ENCODE measurements at places on chromosomes 11 and 22.
A peak's percentile ranks its signal among the peaks of the same experiment; 100 is the strongest.

- DNase-seq = no peak
Measured at GRCh38 chr22:30574997-30575671, 669 bp upstream of the GAL3ST1 start.

DNA sequence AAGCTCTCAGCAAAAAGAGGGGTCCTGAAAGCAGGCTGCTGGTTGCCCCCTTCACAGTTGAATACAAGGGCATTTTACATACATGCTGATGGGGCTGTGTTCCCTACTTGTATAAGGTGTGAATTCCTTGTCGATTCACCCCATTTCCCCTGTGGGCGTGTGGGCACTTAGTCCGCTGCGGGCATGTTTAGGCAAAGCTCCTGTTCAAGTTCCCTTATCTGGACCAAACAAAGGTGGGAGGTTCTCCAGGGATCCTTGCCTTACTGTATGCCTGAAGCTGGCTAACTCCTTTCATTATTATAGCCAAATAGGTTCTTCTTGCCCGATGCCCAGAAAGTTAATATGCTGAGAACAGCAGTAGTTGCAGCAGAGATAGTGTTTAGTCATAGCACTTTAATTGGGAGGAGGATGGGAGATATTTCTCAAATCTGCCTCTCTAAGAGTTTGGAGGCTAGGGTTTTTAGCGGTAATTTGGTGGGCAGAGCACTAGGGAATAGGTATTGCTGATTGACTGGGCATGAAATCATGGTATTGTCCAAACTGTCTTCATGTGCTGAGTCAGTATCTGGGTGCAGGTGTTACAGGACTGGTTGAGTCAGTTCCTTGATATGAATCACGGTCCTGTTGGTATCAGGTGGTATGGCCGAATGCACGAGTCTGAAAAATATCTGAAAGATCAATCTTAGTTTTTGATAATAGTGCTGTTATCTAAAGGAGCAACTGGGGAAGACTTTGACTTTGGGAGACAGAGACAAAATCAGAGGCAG is 32.7 kb downstream of the METTL15 start:
- no peak for DNase-seq

GRCh38 chr11:84407091-84407490 is 1120.9 kb upstream of the CCDC90B start:
- no peak for DNase-seq

- no peak for DNase-seq
Measured at GRCh38 chr11:63892228-63892627, 24.7 kb downstream of the RCOR2 start.

DNA sequence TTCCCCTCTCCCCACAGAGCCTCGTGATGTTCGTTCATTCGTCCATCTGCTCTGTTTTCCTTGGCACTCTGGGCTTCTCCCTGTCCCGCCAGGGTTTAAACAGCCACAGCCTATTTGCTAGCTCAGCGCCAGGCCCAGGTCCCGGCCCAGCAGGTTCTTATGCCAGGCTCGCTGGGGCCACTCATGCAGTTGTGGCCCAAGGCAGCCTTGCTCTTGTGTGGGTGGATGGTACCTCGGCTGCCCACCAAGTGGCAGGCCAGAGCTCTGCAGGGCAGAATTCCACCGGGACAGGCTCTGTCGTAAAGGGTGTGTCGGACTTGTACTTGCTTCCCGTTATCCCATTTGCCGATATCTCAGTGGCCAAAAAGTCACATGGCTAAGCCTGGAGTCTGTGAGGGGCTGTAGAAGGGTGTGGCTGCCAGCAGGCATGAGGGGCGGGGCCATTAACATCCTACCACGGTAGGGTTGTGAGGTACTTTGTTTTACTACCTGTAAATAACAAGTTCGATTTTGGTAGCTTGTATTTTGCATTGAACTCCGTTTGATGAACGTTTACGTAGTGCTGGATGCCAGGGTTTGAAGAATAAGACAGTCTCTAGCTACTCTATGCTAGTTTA is 7.9 kb downstream of the FAM118A start:
- peak; percentile 38 for DNase-seq

DNA sequence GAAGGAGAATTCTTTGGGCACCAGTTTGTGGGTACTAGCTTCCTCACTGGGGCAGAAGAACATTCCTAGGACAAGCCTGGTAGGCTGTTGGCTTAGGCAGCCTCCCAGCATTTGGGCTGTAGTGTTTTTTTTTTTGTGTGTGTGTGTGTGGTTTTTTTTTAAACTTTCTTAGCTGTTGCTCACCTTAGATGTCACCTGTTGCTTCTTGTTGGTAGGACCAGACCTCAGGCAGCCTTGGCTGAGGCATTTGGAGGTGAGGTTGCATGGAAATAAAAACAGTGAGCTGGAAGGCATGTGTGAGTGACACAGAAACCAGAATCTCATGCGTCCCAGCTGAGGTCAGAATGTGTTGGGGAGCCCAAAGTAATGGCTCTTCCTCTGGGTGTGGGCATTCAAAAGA is 21.3 kb downstream of the AMPD3 start:
- no peak for DNase-seq

GRCh38 chr11:13465909-13466371 is 2.9 kb upstream of the BTBD10 start:
- no peak for DNase-seq

GRCh38 chr11:97751405-97751804 is 1269.3 kb upstream of the CNTN5 start:
- DNase-seq = no peak

- DNase-seq = no peak
Measured at GRCh38 chr11:61267437-61267841, 26.5 kb downstream of the PGA5 start.

- DNase-seq = no peak
Measured at GRCh38 chr11:82557274-82557673, 176.4 kb downstream of the FAM181B start.

DNA sequence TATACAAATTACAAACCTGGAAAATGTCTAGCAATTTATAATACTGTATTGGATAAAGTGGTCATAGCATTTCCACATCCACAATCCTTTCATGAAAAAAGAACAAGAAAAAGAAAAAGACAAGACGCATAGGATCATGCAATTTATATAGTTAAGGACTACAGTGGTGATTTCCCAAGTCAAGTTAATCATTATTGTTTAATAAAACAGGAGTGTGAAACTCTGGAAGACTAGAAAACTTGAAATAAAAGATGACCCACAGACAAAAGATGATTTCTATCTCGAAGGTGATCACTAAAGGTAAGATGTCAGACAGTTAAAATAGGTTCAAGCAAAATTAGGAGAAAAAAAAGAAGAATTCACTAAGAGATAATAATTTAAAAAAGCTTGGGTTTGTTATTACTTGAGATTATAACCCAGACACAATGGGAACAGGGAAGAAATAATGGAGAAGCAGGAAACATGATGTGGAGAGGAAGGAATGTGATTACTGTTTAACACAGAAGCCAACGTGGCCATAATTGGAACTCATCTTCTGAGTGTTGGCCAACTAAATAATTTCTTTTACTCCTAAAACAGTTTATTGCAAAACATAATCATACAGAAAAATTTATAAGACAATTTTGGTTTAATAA is 441.2 kb upstream of the ANO3 start:
- no peak for DNase-seq

GRCh38 chr11:17574141-17575091 is 27.4 kb downstream of the OTOG start:
- no peak for DNase-seq

DNA sequence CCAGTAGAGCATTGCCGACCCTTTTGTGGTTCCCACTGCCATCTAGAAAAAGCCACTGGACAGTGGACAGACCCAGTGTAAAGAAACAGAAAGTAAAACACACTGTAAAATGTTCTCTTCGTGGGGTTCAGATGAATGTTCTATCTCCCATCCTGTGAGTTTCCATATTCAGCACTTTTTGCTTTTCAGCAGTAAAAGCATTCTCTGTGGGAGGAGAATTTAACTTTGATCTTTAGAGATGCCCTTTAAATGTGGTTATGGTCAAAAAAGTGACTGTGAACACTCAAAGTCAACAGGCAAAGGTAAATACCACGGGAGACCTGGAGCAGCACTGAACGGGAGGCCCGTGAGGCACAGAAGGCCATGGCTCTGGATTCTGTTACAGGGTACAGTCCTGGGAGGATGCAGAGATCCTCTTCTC is 53.9 kb downstream of the FLI1 start:
- no peak for DNase-seq

DNA sequence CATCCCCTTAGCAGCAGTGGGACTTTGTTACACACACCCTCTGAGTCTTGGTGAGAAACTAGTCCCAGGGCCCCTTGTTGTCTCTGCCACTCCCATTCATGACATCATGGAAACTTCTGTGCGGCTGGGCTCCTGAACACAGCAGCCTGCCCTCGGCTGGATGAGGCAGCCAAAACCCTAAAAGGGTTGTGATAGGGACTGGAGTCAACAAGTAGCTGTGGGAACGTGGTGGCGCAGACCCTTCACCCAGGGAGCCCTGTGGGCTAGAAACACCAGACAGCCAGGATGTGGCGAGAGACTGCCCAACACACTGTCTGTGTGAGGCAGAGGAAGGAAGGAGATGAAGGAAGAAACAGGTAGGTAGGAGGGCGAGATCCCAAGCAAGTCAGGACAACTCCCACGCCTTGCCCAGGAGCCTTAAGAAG is 3.9 kb downstream of the CD3D start:
- DNase-seq = peak; percentile 88

DNA sequence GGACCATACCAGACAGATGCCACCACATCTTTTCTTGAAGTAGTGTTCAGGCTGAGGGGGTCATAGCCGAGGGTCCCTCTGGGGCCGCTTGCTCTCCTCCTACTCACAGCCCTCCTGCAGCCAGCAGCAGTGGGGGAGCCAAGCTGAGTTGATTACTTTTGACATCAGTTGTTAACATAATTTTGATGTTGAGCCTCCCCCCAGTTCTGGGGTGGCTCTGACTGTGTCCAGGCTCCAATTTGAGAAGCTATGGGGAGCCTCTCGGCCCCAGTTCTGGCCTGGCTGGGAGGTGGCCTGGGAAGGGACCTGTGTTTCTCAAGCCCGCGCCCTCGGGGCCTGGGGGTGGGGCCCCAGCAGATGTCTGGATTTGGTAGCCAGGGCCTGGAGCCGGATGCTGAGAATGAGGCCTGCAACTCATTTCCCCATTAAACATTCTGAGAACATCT is 47.9 kb downstream of the KCNQ1OT1 start:
- DNase-seq = no peak

- no peak for DNase-seq
Measured at GRCh38 chr11:123381817-123382554, 48.1 kb upstream of the GRAMD1B start.

- no peak for DNase-seq
Measured at GRCh38 chr11:47062736-47063135, 113.9 kb downstream of the ARFGAP2 start.

DNA sequence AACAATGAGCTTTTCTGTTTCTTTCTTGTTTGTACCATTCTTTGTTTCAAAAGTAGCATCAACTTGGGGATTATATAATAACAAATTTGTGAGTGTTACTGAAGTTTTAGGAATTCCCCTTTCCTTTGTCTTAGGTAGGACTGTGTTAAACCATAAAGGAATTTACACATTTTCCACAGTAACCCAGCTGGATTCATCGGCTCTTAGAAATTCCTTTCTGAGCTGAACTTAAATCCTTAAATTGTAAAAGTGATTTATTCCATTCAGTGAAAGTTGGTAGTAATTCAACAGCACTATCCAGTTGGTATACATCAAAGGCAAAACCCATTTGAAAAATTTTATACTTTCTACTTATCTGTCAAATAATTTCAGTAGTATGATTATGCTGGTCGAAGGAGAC is 11.8 kb downstream of the EMSY start:
- no peak for DNase-seq

- DNase-seq = no peak
Measured at GRCh38 chr11:77410076-77410827, 63.6 kb downstream of the PAK1 start.

- DNase-seq = no peak
Measured at GRCh38 chr11:73956876-73957653, 6.2 kb downstream of the DNAJB13 start.

DNA sequence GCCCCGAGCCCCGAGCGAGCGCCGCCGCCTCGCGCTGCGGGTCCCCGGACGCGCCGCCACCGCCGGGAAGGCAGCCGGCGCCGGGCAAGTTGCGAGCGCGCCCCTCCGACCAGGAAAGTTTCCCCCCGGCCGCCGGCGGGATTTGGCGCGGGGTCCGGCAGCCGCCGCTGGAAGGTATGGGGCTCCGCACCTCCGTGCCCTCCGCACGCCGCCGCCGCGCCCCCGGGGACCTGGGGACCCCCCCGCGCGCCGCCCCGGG is 281 bp downstream of the TSPAN18 start:
- DNase-seq = no peak

DNA sequence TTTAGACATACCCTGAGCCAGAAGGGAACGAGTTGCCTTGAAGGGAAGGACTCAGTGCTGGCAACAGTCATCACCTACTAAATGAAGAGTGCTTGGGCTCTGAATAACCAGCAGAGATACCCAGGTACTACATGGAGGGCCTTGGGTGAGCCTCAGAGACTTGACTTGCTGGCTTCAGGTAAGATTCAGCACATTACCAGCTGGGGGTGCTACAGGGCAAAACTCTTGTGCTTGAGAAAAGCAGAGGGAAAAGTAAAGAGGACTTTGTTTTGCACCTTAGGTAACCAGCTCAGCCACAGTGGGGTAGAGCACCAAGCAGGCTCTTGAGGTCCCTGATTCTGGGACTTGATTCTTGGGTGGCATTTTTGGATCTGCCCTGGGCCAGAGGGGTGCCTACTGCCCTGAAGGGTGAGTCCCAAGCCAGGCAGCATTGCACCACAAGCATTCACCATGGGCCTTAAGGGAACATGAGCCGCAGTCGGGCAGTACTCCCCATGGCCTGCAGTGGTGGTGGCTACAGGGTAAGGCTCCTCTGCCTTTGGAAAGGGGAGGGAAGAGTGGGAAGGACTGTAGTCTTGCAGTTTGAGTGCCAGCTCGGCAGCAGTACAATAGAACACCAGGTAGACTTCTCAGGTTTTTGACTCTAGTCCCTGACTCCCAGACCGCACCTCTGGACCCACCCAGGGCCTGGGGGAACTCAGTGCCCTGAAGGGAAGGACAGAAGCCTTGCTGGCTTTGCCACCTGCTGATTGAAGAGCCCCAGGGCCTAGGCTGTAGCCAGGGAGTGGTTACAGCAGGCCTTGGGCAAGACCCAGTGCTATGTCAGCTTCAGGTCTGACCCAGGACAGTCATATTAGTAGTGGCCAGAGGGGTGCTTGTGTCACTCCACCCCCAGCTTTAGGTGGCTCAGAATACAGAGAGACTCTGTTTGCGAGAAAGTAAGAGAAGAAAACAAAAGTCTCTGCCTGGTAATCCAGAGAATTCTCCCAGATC is 22.7 kb upstream of the PLEKHA7 start:
- no peak for DNase-seq

DNA sequence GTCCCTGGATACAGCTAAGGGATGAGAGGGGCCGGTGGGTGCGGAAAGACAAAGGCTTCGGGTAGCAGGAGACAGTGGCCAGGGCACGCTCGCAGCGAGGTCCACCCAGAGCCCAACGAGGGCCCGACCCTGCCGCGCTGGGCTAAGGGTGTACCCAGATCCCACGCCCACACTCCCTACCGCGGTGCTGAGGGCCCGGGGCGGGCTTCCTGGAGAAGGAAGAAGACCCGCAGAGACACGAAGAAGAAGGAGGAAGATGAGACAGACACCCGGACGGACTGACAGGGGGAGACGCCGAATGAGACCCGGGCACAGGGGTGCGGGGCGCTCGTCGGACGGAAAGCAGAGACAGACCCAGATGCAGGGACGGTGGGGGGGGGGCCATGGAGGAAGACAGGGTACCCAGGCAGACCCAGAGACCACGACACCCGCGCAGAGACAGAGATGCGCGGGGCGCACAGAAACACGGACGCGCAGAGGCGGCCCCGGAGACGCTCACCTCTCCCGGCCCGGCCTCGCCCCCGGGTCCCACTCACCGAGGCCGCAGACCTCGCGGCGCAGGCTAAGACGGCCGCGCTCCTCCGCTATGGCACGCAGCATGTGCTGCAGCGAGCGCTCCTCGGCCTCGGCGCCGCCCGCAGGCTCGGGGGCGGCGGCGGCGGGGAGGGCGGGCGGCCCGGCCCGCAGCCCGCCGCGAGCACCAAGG is 437 bp downstream of the KIAA0930 start:
- DNase-seq = peak; percentile 51

Measured in CD4-positive, alpha-beta T cell treated with Interleukin-6 for 4 hours (primary cell).